ENCODE measurements at places on chromosomes 4 and X.

- peak; percentile 18 for DNase-seq
Observed at GRCh38 chr4:87007528-87008446, 73.0 kb downstream of the AFF1 start.

GRCh38 chr4:9832640-9833039, 51.2 kb downstream of the DRD5 start:
- DNase-seq, result no peak

- no peak for DNase-seq
Observed at GRCh38 chr4:18192901-18193300, 171.3 kb upstream of the LCORL start.

- DNase-seq, result no peak
Observed at GRCh38 chrX:43176686-43177085, 398.7 kb upstream of the PPP1R2C start.
